ENCODE measurements at places on chromosomes 3 and 15. TPM values are rescaled to one million over a fixed set of nuclear protein-coding genes. Genes with fewer than 3 reads are reported as not detected.

DNA sequence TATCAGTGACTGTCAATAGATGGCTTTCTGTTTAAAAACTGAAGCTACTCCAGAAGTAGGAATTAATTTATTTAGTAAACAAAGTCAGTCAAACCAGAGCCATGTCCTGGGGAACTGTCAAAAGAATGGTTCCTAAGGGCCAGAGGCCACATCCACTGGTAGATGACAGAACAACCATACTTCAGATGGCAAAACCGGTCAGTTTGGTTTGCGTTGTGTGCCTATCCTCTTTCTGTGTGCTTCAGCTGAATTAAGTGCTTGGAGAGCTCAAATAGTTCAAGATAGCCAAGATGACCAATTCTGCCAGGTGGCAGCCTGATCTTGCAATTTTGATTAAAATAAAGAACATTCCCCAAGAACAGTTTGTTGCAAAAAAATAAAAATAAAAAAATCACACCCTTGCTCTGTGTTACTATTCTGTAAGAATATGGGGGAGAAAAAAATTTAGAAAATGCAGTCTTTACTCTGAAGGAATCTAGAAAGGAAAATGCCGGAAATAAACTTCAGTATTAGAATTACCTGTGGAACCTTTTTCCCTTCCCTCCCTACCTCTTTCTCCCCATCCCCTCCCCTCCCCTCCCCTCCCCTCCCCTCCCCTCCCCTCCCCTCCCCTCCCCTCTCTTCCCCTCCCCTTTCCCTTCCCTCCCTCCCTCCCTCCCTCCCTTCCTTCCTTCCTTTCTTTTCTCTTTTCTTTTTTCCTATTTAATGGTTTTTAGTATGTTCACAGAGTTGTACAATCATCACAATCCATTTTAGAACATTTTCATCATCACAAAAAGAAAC lies 2.5 kb downstream of the MAP3K13 start:
- H3K27me3 ChIP-seq: peaks cover 36% of the 10 kb centered on the region
- no peak for DNase-seq
- H3K27ac ChIP-seq: no peak overlapping the region
- H3K4me3 ChIP-seq: no peak overlapping the region
- H3K36me3 ChIP-seq: no peaks in the 10 kb centered on the region

GRCh38 chr3:33918126-33918756 lies 119.8 kb downstream of the PDCD6IP start:
- no peaks in the 10 kb centered on the region for H3K36me3 ChIP-seq
- H3K4me3 ChIP-seq: no peak overlapping the region

DNA sequence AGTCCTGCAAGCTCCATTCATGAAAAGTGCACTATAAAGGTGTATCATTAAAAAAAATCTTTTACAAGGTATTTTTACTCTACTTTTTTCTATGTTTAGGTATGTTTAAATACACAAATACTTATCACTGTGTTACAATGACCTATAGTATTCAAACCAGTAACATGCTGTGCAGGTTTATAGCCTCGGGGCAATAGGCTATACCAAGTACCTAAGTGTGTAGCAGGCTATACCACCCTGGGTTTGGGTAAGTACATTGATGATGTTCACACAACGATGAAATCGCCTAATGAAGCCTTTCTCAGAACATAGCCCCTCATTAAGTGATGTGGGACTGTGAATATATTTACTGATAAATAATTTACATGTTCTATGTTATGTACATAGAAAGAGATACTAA lies 104.6 kb downstream of the ATP1B3 start:
- no peaks in the 10 kb centered on the region for H3K4me1 ChIP-seq
- H3K27ac ChIP-seq: no peak overlapping the region
- no peaks in the 10 kb centered on the region for H3K27me3 ChIP-seq
- no peak overlapping the region for H3K4me3 ChIP-seq

DNA sequence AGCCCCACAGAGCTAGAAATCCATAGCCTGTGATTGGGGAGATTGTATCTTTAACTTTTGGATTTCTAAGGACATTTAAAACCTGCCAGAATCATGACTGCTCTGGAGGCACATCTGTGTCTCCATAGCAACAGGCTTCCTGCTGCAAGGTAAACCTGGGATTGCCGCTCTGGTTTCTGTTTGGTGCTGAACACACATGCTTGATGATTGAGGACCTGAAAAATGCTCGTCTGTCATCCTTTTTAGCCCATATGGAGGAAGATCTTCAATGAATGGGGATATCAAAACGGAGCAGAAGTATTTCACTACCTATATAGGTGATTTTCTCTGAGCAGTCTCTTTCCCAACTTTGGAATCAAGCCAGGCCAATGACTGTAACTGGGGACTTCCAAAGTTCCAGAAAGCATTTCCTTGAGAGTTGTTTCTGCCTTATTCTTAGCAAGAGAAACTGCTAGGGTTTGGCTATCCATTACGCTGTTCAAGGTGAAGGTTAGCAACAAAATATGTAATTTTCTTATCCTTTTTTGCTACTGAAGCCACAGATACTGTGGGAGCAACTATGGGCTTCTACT lies 96.5 kb upstream of the TNIK start:
- H3K36me3 ChIP-seq: no peaks in the 10 kb centered on the region
- peaks cover 14% of the 10 kb centered on the region for H3K4me1 ChIP-seq
- H3K27me3 ChIP-seq: no peaks in the 10 kb centered on the region
- no peak overlapping the region for H3K4me3 ChIP-seq
- H3K27ac ChIP-seq: no peak overlapping the region

DNA sequence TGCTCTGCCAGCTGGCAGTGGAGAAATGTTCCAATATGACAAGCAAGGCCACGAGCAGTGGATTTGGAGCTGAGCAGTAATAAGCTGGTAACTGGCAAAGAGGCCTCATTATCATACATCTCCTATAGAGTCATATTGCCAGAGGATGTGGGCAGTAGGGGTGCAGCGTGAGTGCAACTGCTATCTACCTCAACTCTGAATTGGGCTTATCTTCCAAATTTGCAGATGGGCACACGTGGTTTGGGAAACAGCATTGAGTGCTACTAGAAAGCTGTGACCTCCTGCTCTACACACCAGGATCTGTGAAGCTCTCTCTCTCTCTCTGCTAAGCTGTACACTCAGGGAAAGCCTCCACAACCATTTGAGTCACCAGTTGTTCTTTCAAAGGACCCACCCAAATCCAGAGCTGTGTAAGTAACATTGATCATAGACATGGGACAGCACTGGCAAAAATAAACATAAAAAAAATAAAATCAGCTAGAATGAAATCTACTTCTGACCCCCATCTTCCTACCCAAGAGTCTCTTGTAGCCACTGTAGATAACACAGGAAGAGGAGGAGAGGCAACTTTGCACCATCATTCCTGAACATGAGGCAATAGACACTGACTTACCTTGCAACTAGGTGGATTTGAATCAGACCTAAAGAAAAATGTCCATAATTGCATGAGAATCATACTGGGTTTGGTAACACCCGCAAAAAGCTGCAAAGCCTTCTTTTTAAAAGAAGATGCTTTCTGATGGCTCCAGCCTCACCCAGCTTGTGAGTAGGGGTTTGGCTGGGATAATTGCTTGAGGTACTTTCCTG lies 82.9 kb upstream of the THBS1 start:
- H3K27me3 ChIP-seq: peaks cover 10% of the 10 kb centered on the region
- peak; percentile 13 for DNase-seq
- H3K4me3 ChIP-seq: no peak overlapping the region
- H3K4me1 ChIP-seq: no peaks in the 10 kb centered on the region
- H3K27ac ChIP-seq: no peak overlapping the region

GRCh38 chr3:4688411-4688810 lies 195.3 kb downstream of the ITPR1 start:
- no peak for DNase-seq
- H3K27me3 ChIP-seq: no peaks in the 10 kb centered on the region
- peaks cover 65% of the 10 kb centered on the region for H3K36me3 ChIP-seq
- no peak overlapping the region for H3K4me3 ChIP-seq

DNA sequence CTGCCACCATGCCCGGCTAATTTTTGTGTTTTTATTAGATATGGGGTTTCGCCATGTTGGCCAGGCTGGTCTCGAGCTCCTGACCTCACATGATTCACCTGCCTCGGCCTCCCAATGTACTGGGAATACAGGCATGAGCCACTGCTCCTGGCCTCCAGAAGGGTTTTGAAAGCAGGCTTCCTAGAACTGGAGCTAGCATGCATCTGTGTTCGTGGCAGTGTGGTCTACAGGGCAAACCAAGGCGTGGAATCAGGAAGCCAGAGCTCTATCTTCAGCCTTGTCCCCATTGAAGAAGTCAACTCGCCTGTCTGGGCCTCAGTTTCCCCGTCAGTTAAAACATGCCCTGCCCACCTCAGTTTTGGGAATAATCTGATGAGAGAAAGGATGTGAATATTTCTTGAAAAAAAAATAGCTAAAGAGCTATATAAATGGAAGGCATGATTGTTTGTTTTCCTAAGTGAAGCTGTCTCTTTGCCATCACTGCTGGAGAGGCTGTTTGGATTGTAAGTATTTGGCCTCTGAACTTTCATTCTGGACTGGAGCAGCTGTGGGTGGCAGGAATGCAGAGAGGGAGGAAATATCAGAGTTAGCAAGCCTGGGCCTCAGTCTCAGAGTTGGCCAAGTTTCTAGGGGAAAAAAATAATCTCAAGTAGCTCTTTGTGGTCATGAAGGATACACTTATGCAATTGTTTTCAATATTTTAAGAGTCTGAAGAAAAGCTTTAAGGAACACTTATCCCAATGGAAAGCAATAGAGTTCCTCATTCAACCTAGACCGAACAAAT lies 36.5 kb upstream of the UACA start:
- H3K36me3 ChIP-seq: no peaks in the 10 kb centered on the region
- H3K4me3 ChIP-seq: no peak overlapping the region
- no peak for DNase-seq
- no peaks in the 10 kb centered on the region for H3K4me1 ChIP-seq

- H3K36me3 ChIP-seq: no peaks in the 10 kb centered on the region
- H3K4me3 ChIP-seq: no peak overlapping the region
- H3K27ac ChIP-seq: no peak overlapping the region
- peaks cover 6% of the 10 kb centered on the region for H3K27me3 ChIP-seq
Measured at GRCh38 chr15:100786901-100787566, 92.6 kb upstream of the ALDH1A3 start.

DNA sequence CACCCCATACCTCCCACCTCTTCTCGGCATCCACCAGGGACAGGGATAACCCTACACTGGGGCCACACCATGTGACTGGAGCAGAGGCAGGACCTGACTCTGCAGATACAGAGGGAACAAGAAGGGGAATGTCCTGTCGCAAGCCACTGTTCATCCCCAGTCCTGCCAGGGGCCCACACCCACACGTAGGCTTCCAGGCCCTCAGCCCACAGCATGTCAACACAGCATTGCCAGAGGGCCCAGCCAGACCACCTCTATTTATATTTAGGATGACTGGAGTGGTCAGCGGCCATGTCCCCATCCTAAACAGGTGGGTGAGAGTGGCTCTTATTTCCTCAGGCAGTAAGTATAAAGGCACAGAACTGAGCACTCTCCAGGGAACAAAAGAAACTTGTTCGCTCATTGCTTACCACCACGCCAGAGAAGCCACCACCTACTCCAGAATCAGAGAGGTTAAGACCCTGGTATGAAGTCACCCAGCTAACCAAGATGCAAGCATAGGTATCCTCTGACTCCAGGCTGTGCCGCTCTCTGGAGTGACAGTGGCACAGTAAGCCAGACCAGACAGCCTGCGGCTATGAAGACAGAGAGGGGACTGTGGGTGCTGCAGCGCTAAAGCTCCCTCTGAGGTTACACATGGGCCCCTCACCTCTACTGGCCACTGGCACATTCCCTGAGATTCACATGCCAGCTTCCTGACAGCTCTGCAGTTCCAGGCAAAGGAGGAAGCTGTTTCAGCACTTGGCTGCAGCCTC lies 67.9 kb downstream of the LRIG1 start:
- H3K4me1 ChIP-seq: peaks cover 49% of the 10 kb centered on the region
- peaks cover 13% of the 10 kb centered on the region for H3K36me3 ChIP-seq
- DNase-seq: no peak
- H3K4me3 ChIP-seq: no peak overlapping the region
- H3K27ac ChIP-seq: no peak overlapping the region
- H3K27me3 ChIP-seq: no peaks in the 10 kb centered on the region

GRCh38 chr3:72906154-72906553 lies 18.3 kb downstream of the GXYLT2 start:
- H3K4me3 ChIP-seq: no peak overlapping the region
- no peak for DNase-seq
- H3K36me3 ChIP-seq: no peaks in the 10 kb centered on the region

DNA sequence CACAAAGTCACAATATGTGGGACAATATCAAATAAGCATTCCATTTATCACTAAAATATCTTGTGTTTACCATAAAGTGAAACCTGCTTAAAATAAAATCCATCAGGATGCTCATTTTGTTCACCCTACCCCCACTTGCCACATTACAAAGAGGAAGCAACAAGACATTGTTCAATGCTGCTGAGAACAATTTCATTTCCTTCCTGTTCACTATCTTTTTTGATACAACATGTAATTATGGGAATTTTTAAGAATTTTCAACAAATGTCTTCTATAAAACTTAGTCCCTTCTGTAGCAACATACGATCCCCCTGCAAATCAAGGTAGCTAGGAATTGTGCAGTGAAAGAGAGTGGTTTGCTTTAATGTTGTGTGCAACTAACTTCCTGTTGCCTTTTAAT lies 34.9 kb upstream of the GPR160 start:
- H3K4me3 ChIP-seq: no peak overlapping the region
- H3K36me3 ChIP-seq: peaks cover 2% of the 10 kb centered on the region

DNA sequence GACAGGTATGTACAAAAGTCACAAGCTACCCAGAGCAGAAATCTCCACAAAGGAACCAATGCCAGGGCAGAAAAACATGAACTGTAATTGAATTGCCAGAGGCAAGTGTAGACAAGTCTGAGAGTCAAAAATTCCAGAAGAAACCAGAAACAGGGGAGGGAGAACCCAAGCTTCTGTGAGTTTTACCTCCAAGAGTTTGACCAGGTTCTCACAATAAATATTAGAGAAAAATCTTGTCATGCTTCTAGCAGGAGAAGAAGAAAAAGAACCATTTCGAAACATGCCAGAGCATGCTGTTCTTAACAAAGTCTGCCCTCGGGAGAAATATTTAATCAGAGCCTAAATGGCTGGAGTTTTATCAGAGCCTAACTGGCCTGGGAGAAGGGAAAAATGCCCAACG lies 32.5 kb upstream of the AP3B2 start:
- peaks cover 3% of the 10 kb centered on the region for H3K36me3 ChIP-seq
- DNase-seq: no peak
- no peaks in the 10 kb centered on the region for H3K27me3 ChIP-seq
- no peaks in the 10 kb centered on the region for H3K4me1 ChIP-seq

- no peak overlapping the region for H3K27ac ChIP-seq
- DNase-seq: no peak
- H3K36me3 ChIP-seq: peaks cover 3% of the 10 kb centered on the region
- no peaks in the 10 kb centered on the region for H3K27me3 ChIP-seq
- peaks cover 22% of the 10 kb centered on the region for H3K4me1 ChIP-seq
Measured at GRCh38 chr15:77437264-77437663, 16.6 kb downstream of the HMG20A start.

- H3K36me3 ChIP-seq: peaks cover 31% of the 10 kb centered on the region
- no peak for DNase-seq
- peak overlapping the region; percentile 43 for H3K27ac ChIP-seq
- H3K27me3 ChIP-seq: no peaks in the 10 kb centered on the region
- no peak overlapping the region for H3K4me3 ChIP-seq
Measured at GRCh38 chr3:152375546-152375945, 106.8 kb downstream of the MBNL1 start.

The SLC12A8 gene
- total RNA-seq: 1.00 TPM

The FRMD4B gene
- 32.8 TPM for total RNA-seq

The THRB gene
- total RNA-seq: not detected

The GPR27 gene
- 1.3 TPM for total RNA-seq

The TUSC7 gene
- not detected for total RNA-seq

The CNOT10 gene
- 52.4 TPM for total RNA-seq

The CSPG4 gene
- total RNA-seq: not detected

The TTLL13 gene
- 0.55 TPM for total RNA-seq

The ALDH1A3 gene
- total RNA-seq: not detected

Data from activated CD4-positive, alpha-beta memory T cell treated with anti-CD3 and anti-CD28 coated beads for 36 hours (primary cell).